ENCODE measurements at places on chromosomes 11 and 22.

DNA sequence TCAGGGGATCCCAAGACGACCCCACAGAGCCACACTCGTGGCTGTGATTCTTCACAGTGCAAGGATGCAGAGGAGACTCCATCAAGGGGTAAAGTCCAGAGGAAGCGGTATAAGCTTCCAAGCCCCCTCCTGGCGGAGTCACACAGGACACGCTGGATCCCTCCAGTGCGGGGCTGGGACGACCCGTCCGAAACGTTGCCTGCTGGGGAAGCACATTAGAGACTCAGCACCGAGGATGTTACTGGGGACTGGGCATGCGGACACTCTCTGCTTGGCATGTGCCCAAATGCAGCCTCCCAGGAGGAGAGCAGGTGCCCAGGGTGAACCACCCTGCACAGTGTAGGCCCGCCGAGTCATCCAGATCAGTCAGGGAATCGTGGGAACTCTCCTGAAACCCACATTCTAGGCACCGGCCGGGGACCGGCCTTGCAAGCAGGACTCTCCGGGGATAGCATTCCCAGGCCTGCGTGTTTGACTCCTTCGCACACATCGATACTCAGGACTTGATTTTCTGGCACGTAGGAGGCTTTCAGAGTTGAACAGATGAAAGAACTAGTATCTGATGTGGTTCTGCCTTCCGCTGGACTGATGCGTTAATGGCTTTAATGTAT, 229.8 kb downstream of the TBC1D22A start:
- DNase-seq, result no peak

- no peak for DNase-seq
These were observed 10.5 kb upstream of the RPS19BP1 start for GRCh38 chr22:39543095-39543494.

DNA sequence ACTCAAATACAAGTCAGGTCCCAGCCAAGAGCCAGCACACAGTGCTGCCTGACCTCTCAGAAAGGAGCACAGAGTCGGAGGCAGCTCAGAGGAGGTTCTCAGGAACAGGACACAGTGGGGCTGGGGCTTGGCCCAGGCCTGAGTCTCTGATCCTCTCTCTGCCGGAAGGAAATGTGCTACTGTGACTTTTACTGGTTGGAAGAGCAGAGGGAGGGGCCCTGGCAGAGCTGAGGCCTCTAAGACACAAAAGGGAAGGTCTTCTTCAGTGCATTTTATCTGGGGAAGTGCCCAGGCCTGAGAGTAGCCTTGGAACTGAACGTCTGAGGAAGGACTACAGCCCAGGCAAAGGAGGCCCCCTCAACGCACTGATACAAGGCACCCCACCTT, 16.2 kb upstream of the CASTOR1 start:
- DNase-seq, result no peak

GRCh38 chr11:123523539-123523938, 93.5 kb downstream of the GRAMD1B start:
- no peak for DNase-seq

DNA sequence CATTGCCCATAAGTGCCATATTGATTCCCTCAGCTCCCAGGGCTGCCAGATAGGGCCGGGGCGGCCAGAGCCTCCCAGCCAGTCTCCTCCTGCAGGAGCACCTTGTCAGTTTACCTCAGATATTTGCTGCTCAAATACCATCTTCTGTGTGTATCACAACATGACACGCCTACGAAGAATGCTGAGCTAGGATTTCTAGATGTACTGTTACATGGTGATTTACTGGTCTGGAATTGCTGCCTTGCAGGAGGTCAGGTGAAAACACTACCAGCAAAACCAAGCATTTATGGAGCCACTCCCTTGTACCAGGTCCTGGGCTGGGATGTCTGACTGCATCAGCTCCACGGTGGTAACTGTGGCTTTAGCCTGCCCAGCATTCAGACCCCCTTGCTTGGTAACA, 11.8 kb downstream of the MICAL3 start:
- no peak for DNase-seq

GRCh38 chr11:115080923-115081680, 402.8 kb downstream of the NXPE2 start:
- DNase-seq, result no peak

- DNase-seq, result no peak
These were observed 322.7 kb downstream of the BLID start for GRCh38 chr11:121793291-121793690.

DNA sequence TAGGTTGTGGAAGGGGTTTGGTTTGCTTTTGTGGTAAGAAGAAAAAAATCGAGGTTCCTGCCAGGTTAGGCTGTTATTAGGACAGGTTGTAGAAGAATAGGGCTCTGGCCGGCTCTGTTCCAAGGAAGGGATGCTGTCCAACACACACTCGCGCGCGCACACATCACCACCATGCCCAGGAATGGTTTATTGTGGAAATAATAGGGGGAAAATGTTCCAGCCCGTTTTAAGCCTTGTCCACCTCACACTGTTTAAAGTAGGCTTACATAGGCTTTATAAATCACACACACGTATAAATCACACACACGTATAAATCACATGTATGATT, 1.2 kb upstream of the ARHGAP20 start:
- no peak for DNase-seq

Data from omental fat pad (tissue), 4 donors.